ENCODE measurements at places on chromosomes 4 and X.

DNA sequence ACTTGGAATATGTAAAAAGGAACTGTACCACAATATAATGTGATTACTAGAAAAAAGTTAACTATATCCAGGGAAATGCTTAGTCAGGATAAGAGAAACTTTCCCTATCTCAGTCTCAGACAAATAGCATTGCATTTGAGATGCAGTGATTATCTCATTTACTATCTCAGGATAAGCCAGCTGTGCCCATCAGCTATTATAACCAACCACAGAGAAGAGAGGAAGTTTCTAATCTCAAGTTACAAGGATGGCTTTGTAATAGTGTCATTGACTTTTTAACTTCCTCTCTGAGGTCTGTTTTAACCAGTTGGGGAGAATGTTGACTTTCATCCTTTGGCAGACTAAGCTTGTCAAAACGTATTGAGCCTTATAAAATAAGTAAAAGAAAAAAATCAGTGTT lies 56.5 kb downstream of the SNX25 start:
- DNase-seq = no peak

DNA sequence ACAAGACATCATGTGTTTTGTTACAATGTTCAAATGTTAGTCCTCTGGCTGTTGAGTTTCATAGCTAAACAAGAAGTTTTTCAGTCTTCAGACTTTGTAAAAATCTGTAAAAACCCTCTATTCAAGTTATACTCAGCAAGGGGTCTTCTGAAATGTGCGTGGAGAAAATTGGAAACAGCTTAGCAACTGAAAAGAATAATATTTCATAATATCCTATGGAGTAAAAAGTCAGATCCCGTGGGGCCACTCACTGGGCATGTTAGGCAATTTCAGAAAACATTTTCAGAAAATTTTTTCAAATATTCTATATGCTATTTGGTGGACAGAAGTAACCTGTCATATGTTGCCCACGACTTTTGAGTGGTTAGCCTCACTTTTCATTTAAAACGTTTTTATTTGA lies 118.3 kb downstream of the CORIN start:
- DNase-seq = no peak

GRCh38 chrX:153624196-153625091 lies 22.6 kb upstream of the DUSP9 start:
- DNase-seq = no peak

- DNase-seq = no peak
Measured at GRCh38 chrX:154429711-154430110, 1.2 kb downstream of the ATP6AP1 start.

GRCh38 chr4:6452897-6453687 lies 19.3 kb downstream of the PPP2R2C start:
- no peak for DNase-seq

GRCh38 chrX:133637765-133638164 lies 222.5 kb upstream of the GPC4 start:
- DNase-seq = no peak

DNA sequence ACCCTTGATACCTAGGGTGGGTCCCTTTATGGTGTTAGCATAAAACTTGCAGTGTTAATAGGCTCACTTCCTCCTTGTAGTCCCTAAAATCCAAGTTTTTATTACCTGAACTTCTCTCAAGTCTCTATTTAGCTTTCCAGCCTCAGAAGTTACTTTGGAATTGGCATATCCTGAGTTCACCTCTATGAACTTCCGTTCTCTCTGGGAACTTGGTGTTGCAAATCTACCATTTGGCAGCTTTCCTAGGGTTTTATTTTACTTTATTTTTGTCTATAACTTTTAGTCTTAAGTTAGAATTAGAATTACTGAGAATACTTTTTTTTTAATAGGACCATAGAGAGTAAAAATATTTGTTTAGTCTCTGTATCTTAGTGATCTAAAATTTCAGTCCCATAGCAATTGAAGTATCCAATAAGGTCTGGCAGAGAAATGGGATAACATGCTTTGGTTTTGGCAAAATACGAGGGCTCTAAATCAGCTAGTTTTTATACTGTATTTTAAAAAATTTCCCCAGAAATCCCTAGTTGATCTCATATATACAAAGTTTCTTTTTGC lies 30.3 kb upstream of the NAF1 start:
- DNase-seq = no peak

DNA sequence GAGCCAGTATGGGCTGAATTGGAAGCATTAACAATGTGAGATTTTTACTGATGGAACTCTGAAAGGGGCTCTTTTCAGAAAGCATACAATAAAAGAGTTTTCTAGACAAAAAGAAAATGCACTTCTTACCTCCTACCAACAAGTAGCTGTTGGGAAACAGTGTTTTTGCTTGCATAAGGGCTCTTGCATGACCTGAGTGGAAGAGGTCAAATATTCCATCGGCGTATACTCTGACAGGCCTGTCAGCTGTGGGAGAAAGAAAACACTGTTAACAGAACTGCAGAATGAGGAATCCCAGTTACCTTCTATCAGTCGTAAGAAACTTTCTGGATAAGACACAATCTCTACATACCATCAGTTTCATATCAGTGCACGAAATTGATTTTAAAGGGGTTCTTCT lies 39.5 kb downstream of the PCYT1B start:
- no peak for DNase-seq

DNA sequence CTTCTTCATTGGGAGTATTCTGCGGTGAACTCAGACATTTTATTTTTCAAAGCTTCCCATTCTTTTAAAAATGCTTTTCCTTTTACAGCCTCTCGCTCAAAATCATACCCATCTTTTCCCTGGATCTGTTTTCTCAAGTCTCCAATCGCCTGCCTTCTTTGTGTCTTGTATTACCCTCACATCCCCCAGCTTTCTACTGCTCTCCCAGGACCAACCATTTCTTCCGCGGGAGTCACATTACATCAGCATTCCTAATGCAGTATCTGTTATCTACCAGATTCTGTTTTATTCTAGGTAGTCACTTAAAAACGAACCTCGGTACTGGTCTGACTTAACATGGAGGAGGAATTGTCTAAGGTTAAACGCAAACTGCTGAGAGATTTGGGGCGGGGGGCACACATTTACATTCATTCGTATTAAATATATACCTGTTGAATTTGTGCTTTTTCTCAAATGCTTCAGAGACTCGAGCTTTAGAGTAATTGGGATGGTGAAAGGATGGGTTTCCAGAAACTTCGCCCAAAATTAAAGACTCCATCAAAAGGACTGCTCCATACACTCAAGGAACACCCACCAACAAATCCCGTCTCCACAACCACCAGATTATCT lies 493 bp upstream of the UCHL1 start:
- no peak for DNase-seq

GRCh38 chr4:128366212-128366611 lies 78.6 kb upstream of the PGRMC2 start:
- DNase-seq = no peak

DNA sequence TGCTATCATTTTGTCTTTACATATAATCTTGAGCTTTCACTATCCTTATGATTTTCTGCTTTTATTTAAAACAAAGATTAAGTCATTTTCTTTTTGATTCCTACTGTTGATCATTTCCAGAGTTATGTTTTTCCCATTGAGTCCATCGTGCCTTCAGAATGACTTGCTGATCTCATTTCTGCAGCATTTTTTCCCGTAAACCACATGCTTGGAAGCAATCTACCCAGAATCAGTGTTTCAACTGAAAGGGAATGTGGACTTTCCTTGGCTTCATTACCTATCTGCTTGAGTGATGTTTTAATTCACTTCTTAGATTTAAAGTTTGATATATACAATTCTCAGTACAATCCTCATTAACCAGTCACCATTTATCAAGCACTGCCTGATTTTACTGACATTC lies 192.4 kb upstream of the FSTL5 start:
- DNase-seq = no peak

DNA sequence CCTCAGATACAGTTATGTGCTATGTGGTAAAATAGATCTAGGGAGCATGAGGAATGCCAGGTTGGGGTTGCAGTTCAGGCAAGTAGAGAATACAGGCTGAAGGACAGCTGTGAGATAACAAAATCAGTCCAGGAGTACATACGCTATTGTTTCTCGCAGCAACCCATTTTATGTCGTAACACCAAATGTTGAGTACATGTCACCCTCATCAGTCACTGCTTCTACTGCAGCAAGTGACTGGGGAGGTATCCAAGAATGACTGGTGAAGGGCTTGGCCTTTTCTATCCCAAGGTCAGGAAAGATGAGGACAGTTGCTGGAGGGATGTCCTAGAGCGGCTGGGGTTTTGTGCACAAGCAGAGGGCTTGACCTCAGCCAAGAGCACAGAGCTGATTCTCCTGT lies 172.1 kb downstream of the CBR4 start:
- no peak for DNase-seq

DNA sequence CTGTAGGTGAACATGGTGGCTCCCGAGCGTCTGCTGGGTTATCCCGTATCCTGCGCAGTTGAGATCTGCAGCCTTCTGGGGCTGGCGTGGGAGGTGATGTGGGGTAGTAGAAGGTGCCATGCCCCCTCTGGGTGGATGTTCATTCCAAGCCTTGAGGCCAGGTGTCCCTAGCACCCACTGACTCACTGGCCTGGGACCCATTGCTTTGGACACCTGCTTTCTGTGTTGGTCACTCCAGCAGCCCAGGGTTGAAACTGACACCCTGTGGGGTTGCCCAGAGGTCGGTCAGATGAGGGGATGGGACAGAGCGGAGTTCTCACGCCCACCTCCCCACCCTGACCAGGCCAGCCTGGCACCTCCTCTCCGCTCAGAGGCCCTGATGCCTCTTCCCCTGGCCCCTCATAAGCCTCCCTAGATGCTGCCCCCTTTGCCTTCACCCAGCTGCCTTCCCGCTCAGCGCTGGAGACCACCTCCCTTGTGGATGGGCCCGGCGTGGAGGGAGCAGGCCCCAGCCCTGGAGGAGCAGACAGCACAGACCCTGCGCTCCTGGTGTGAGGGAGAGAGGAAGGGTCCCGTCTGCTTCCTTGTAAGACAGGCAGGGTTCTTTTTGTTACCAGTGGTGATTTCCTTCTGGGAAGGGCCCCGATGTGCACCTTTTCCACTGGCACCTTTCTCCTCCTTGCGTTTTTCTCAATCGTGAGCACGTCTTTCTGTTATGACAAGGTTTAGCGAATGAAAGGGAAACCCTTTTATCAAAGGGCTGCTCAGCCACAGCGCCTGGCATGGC lies 2.0 kb downstream of the DOK7 start:
- DNase-seq = no peak

DNA sequence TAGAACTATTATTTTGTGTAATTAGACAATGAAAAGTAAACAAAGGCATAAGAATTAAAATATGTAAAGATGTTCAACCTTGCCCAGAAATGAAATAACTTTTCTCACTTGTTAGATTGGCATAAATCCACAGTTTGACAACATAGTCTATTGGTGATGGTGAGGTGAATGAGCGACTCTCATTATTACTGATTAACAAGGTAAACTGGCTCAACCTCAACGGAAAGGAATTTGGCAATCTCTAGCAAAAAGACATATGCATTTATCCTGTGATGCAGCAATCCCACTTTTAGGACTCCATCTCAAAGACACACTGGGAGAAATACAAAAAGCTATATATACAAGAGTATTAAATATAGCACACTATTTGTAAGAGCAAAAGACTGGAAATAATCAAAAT lies 22.3 kb downstream of the UBA6 start:
- no peak for DNase-seq

DNA sequence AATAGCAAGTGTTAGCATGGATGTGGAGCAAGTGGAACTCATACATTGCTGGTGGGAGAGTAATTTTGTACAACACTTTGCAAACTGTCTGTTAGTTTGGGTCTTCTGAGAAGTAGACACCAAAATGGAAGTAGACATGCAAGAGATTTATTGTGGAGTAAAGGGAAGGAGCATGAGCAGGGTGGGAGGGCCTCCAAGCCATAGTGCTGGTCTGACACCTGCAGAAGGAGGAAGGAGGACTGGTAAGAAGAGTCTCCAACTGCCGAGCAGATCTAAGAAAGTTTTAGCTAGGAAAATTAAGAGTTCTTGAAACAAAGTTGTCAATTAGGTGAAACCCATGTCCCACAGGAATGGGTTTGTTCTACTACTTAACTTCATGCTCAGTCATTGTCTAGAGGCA lies 64.0 kb upstream of the DDIT4L start:
- DNase-seq = no peak

GRCh38 chr4:158656439-158656838 lies 15.2 kb downstream of the C4orf46 start:
- DNase-seq = no peak

- no peak for DNase-seq
Measured at GRCh38 chr4:143713955-143714625, 13.6 kb upstream of the FREM3 start.

DNA sequence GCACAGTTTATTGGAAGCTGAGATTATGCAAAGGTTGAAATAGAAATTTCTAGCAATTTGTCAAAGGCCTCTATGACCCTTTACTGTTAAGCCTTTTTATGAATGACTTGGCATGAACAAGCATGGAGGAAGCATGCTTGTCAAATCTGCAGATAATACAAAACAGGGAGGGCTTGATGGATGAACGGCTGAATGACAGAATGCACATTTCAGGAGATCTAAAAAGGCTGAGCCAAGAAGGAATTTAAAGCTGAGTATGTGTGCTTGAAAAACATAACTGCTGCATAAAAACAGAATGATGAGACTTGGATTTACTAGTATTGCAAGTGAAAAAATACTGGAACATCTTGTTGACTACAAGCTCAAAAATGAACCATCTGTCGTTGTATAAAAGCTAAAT lies 29.0 kb upstream of the UBE2K start:
- no peak for DNase-seq

- DNase-seq = no peak
Measured at GRCh38 chr4:82367438-82368097, 6.2 kb downstream of the HNRNPD start.

DNA sequence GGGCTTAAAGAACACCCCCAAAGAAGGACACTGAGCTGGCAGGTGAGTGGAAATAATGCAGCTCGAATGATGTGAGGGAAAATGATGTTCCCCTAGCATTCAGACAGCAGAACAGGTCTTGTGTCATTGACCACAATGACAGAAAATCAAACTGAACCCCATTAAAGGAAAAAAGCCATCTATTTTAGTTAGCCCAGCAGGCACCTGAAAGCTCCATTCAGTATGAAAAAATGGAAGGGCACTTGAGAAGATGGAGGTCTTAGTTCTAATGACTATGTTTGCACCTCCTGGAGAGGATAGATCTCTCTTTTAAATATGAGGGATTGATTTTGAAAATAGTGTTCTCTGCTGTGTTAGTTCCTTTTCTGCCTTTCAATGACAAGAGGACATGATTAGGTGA lies 323.1 kb downstream of the NKX6-1 start:
- DNase-seq = no peak

- DNase-seq = no peak
Measured at GRCh38 chr4:25001509-25001908, 29.2 kb downstream of the LGI2 start.

DNA sequence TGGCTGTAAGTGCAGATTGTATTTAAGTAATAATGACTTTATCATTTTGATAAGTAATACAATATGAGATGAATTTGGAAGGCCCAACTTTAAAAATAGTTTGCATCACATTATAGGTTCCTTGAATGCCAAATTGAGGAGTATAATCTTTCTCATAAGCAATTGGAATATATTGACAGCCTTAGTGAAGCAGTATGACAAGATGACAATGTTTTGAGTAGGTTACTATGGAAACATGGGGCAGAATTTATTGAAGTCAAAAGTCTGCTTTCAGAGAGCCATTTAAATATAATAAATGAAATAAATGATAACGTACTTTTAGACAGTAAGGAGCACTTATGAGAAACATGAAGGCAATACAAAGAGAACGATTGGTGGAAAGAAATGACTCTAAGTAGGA lies 776.4 kb downstream of the TECRL start:
- DNase-seq = no peak

- no peak for DNase-seq
Measured at GRCh38 chr4:98749206-98749605, 90.8 kb upstream of the TSPAN5 start.

GRCh38 chr4:68249434-68249833 lies 3.9 kb upstream of the TMPRSS11B start:
- peak; percentile 22 for DNase-seq

- peak; percentile 66 for DNase-seq
Measured at GRCh38 chrX:149198980-149199732, 305.9 kb downstream of the IDS start.

All from activated T-cell treated with anti-CD3 and anti-CD28 coated beads, Interleukin-2, amount 50 U/mL, for 72 hours (primary cell).